ENCODE measurements at places on chromosomes 5 and 9.

GRCh38 chr9:16673171-16673570, 197.3 kb downstream of the BNC2 start:
- no peak for DNase-seq

GRCh38 chr5:2755681-2756171, 4.2 kb upstream of the IRX2 start:
- DNase-seq: no peak

DNA sequence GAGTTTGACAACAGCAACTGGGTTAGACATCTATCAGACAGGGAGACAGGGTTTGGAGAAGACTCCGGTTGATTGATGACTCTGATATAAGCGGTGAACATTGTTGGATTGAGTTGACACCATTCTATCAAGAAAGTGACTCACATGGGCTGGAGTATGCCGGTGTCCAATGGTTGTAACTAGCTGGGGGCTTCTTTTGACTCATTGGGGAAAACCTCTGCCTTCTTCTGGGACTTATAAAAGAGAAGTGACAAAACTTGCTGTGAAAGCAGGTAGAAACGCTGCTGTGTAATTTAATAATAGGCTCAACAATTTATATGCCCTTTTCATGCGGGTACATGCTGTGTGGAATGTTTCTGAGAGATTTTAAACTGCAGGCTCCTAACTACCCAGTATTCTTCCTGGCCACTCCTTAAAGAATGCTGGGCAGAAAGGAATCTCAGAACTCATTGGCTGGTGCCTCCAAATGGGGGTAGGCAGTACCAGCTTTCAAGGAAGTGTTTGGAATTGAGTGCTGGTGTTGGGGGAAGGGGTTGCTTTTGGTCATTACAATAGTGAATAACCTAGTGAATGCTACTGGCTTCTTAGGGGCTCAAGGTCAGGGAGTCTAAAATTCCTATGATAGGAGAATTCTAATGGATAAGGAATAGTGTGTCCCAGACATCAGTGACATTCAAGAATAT, 43.9 kb downstream of the FYB1 start:
- DNase-seq: no peak

DNA sequence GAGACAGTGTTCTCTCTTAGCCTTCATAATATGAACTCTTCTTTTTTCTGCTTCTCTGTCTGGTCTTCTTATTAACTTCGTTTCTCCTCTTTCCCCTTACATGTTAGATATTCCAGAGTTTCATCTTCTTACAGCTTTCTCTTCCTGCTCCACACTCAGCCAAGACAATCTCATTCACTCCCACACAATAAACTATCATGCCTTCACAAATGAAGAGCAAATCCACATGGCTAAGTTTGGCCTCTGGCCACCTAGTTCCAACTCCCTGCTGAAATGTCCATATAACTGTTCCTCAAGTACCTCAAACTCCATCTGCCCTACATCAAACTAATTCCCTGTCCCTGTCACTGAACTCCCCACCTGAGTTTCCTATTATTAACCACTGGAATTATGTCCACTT, 18.4 kb downstream of the IL33 start:
- DNase-seq: no peak

DNA sequence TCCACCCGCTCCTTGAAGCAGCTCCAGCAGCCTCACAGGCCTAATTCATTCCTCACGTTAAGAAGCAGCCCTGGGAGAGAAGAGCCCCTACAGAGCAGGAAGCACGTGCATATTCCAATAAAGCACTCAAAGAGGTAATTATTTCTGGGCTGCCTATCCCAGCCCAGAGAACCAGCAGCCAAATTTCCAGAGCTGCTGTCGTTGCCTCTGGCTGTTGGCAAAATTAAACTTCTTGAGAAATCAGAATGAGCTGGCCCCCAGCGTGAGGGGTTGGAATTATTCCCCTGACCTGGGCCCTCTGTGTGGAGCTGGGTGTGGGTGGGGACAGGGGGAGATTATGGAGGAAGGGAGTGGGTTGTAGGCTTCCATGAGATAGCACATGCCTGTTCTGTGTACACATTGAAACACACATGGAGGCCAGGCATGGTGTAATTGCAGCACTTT, 86.8 kb upstream of the HSPA9 start:
- no peak for DNase-seq

GRCh38 chr9:130823435-130823834, 11.6 kb upstream of the ABL1 start:
- DNase-seq: no peak

GRCh38 chr5:36703245-36703860, 96.9 kb downstream of the SLC1A3 start:
- no peak for DNase-seq

GRCh38 chr5:40233268-40233667, 446.4 kb upstream of the PTGER4 start:
- DNase-seq: no peak

- no peak for DNase-seq
Measured at GRCh38 chr9:77251050-77251449, 73.7 kb downstream of the VPS13A start.

Measured in glutamatergic neuron (in vitro differentiated cells).